Prostate gland (tissue), 2 donors: ENCODE measurements at places on chromosomes 5 and 9.
A peak's percentile ranks its signal among the peaks of the same experiment; 100 is the strongest.

- no peak for DNase-seq
- no peak overlapping the region for H3K27ac ChIP-seq
- H3K27me3 ChIP-seq = no peaks in the 10 kb centered on the region
- H3K4me1 ChIP-seq = no peaks in the 10 kb centered on the region
- no peaks in the 10 kb centered on the region for H3K36me3 ChIP-seq
Observed at GRCh38 chr9:5205071-5205470, 19.6 kb upstream of the INSL6 start.

- DNase-seq = peak; percentile 36
- no peaks in the 10 kb centered on the region for H3K27me3 ChIP-seq
- H3K4me3 ChIP-seq = no peak overlapping the region
- no peak overlapping the region for H3K27ac ChIP-seq
- peaks cover 2% of the 10 kb centered on the region for H3K4me1 ChIP-seq
Observed at GRCh38 chr5:40904205-40904993, 4.9 kb upstream of the C7 start.

GRCh38 chr5:935510-936084, 42.9 kb downstream of the TRIP13 start:
- H3K4me3 ChIP-seq = no peak overlapping the region
- H3K27me3 ChIP-seq = no peaks in the 10 kb centered on the region
- H3K27ac ChIP-seq = no peak overlapping the region
- no peaks in the 10 kb centered on the region for H3K4me1 ChIP-seq
- no peak for DNase-seq
- H3K36me3 ChIP-seq = no peaks in the 10 kb centered on the region

DNA sequence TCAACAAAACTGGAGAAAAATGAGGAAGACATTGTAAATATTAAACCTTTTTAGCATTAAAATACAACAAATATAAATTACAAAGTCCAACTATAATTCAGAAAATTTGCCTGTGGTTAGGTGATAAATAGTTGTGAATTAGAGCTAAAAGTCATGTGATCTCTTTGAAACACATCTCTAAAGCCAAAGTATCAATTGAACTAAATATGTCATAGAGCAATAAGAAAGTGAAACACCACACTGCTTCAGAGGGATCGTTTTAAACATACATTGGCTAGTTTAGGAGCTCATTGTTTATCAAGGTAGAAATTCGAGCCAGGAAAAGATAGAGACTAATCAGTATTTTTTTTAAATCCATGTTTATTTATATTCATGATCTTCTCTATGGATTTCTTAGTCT, 606.3 kb upstream of the ITGA1 start:
- H3K27me3 ChIP-seq = no peaks in the 10 kb centered on the region
- H3K36me3 ChIP-seq = no peaks in the 10 kb centered on the region
- no peak for DNase-seq
- no peak overlapping the region for H3K4me3 ChIP-seq
- H3K27ac ChIP-seq = no peak overlapping the region

GRCh38 chr5:1416856-1417469, 28.3 kb downstream of the SLC6A3 start:
- no peaks in the 10 kb centered on the region for H3K4me1 ChIP-seq
- H3K27me3 ChIP-seq = no peaks in the 10 kb centered on the region
- DNase-seq = no peak
- H3K36me3 ChIP-seq = no peaks in the 10 kb centered on the region

DNA sequence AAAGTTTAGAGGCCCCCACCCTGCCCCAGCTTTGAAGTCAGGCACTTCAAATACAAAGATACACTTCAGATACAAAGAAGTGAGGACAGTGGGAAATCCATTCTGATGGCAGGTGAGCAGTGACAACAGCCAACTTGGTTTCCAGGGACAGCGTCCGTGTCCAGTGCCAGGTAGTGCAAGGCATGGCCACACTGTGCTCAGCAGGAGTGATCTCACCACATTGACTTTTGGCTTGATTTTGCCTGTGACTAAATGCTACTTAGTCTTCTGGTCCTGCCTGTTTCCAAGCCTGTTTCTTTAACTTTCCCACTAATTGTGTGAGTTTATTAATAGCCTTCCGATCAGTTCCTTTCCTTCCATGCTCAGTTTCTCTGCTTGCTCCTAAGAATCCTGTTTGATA, 72.6 kb upstream of the PALM2AKAP2 start:
- H3K4me3 ChIP-seq = no peak overlapping the region
- no peaks in the 10 kb centered on the region for H3K27me3 ChIP-seq
- no peaks in the 10 kb centered on the region for H3K4me1 ChIP-seq
- no peaks in the 10 kb centered on the region for H3K36me3 ChIP-seq

GRCh38 chr5:150186137-150186536, 3.7 kb upstream of the SLC6A7 start:
- H3K27ac ChIP-seq = no peak overlapping the region
- DNase-seq = no peak
- H3K4me3 ChIP-seq = no peak overlapping the region
- H3K27me3 ChIP-seq = peaks cover 5% of the 10 kb centered on the region
- H3K4me1 ChIP-seq = no peaks in the 10 kb centered on the region

GRCh38 chr9:18398038-18398437, 75.9 kb upstream of the ADAMTSL1 start:
- no peaks in the 10 kb centered on the region for H3K27me3 ChIP-seq
- no peak overlapping the region for H3K4me3 ChIP-seq
- no peak overlapping the region for H3K27ac ChIP-seq
- no peaks in the 10 kb centered on the region for H3K36me3 ChIP-seq
- DNase-seq = no peak
- H3K4me1 ChIP-seq = peaks cover 5% of the 10 kb centered on the region

- DNase-seq = no peak
- H3K36me3 ChIP-seq = no peaks in the 10 kb centered on the region
- H3K4me1 ChIP-seq = no peaks in the 10 kb centered on the region
- no peaks in the 10 kb centered on the region for H3K27me3 ChIP-seq
Observed at GRCh38 chr5:128773378-128773777, 191.9 kb upstream of the SLC27A6 start.

- H3K36me3 ChIP-seq = no peaks in the 10 kb centered on the region
- DNase-seq = no peak
- no peak overlapping the region for H3K4me3 ChIP-seq
- no peaks in the 10 kb centered on the region for H3K4me1 ChIP-seq
- H3K27me3 ChIP-seq = no peaks in the 10 kb centered on the region
Observed at GRCh38 chr5:157494178-157494832, 34.3 kb downstream of the NIPAL4 start.

DNA sequence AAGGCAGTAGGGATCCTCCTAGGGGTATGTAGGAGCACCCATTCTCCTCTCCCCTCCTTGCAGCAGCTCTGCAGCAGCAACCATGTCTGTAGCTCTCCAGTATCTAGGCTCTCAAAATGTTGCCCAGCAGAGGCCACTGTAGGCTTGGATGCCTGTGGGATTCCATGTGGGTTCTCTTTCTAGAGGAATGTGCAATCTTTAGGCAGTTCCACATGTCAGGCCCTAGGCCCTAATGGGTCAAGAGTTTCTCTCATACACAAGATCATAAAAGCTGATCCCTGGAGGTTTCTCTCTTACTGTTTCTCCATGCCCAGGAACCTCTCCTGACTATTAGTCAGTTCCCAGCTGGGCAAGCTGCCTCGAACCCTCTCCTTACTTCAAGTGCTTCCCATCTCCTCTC, 215.8 kb downstream of the FRMD3 start:
- H3K4me3 ChIP-seq = no peak overlapping the region
- H3K4me1 ChIP-seq = no peaks in the 10 kb centered on the region
- no peak overlapping the region for H3K27ac ChIP-seq
- DNase-seq = no peak
- no peaks in the 10 kb centered on the region for H3K36me3 ChIP-seq

DNA sequence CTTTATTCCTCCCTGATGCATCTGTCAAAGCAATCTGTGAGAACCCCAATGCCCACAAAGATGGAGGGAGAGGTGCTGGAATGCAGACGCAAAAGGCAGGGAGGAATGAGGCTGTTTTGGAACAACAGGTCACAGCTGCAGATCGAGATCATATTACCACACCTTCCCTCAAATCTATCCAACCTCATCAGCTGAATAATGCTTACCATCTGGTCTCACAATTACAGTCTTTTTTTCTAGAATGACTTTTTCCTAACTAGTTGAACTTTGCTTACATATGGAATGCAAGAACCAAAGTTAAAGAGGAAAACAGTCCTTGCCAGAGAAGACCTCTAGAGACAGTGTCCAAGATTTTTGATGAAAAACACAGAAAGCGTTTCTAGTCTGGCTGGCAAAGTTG, 158.1 kb downstream of the LPAR1 start:
- no peak overlapping the region for H3K4me3 ChIP-seq
- no peaks in the 10 kb centered on the region for H3K4me1 ChIP-seq
- no peaks in the 10 kb centered on the region for H3K36me3 ChIP-seq
- no peak for DNase-seq

DNA sequence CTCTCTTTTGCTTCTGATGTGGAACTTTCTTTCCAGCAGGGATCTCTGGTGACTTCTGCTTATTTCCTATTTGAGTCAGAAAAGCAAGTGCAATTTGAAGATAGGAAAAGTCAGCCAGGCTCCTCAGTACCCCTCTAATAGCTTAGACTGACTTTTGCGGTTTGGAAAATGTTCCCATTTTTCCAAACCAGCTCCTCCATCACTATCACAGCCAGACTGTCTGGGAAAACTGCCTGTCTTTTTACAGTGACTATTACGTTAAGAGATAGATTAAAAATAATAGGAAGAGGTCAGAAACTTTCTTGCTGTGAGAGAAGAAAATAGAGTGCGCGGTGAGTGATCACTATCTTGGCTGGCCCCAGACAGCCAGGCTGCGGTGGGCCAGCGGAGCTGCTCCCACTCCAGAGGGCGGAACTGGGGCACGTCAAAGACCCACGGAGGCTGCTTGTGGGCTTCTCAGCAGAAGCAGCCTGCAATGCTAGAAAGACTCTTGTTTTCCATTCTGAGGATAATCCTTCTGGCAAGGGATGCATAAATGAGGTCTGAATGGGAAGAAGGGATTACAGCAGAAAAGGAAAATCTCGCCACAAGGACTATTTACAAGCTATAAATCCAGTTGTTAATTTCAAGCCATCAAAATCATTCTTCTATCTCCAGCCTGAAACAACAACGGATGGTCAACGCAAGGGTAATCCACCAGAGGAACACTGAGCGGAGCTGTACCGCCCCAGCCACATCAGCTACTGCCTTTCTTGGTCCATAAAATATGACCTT, 151.0 kb upstream of the MSX2 start:
- H3K4me1 ChIP-seq = no peaks in the 10 kb centered on the region
- no peak overlapping the region for H3K4me3 ChIP-seq
- H3K36me3 ChIP-seq = no peaks in the 10 kb centered on the region
- H3K27me3 ChIP-seq = no peaks in the 10 kb centered on the region
- H3K27ac ChIP-seq = no peak overlapping the region

DNA sequence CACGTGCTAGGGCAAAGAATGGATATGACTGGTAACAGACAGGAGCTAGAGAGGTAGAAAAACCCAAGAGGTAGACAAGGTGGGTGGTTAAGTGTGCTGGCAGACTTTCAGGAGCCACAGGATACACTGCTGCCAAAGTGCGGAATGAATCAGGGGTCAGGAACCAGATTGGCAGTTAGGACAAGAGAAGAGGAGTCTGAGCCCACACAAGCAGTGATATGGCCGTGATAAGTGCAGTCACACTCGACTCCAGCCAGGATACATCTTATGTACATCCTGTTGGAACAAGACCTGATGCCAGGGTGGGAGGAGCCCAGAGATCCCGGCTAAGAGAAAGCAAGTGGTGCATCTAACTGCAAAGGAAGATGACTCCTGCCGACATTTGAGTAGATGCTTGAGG, 10.0 kb downstream of the SLIT3 start:
- no peak overlapping the region for H3K4me3 ChIP-seq
- no peak overlapping the region for H3K27ac ChIP-seq
- no peaks in the 10 kb centered on the region for H3K27me3 ChIP-seq
- DNase-seq = no peak

- H3K4me1 ChIP-seq = no peaks in the 10 kb centered on the region
- H3K27me3 ChIP-seq = no peaks in the 10 kb centered on the region
- no peaks in the 10 kb centered on the region for H3K36me3 ChIP-seq
- H3K27ac ChIP-seq = no peak overlapping the region
- no peak for DNase-seq
Observed at GRCh38 chr5:111618623-111619271, 106.4 kb upstream of the STARD4 start.

DNA sequence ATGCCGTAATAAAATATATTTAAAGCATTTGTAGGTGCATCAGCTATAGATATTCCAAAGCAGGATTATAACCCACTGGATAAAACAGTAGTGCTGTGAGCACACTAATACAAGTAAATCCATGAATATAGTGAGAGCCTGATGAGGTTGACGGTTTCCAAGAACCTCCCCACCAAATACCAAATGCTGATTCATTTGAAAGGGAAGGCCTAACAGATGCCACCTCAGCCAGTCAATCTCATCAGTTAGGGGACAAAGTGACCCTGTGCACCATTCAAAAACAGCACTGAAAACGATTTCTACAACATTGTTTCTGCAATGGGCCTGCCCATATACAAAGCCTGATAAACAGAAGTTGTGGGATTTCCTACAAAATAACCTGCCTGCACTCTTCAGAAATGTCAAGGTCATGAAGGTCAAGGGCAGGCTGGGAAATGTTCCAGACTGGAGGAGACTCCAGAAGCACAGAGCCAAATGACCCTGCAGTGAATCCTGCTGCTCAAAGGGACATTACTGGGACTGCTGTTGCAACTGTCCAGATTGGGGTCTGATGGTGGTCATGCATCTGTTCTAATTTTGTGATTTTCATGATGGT, 69.6 kb downstream of the ROR2 start:
- H3K4me1 ChIP-seq = no peaks in the 10 kb centered on the region
- DNase-seq = no peak
- no peak overlapping the region for H3K27ac ChIP-seq
- no peaks in the 10 kb centered on the region for H3K27me3 ChIP-seq
- H3K4me3 ChIP-seq = no peak overlapping the region
- no peaks in the 10 kb centered on the region for H3K36me3 ChIP-seq

GRCh38 chr5:130198927-130199326, 294.7 kb downstream of the CHSY3 start:
- H3K27me3 ChIP-seq = no peaks in the 10 kb centered on the region
- H3K27ac ChIP-seq = no peak overlapping the region
- no peak overlapping the region for H3K4me3 ChIP-seq
- no peaks in the 10 kb centered on the region for H3K36me3 ChIP-seq

DNA sequence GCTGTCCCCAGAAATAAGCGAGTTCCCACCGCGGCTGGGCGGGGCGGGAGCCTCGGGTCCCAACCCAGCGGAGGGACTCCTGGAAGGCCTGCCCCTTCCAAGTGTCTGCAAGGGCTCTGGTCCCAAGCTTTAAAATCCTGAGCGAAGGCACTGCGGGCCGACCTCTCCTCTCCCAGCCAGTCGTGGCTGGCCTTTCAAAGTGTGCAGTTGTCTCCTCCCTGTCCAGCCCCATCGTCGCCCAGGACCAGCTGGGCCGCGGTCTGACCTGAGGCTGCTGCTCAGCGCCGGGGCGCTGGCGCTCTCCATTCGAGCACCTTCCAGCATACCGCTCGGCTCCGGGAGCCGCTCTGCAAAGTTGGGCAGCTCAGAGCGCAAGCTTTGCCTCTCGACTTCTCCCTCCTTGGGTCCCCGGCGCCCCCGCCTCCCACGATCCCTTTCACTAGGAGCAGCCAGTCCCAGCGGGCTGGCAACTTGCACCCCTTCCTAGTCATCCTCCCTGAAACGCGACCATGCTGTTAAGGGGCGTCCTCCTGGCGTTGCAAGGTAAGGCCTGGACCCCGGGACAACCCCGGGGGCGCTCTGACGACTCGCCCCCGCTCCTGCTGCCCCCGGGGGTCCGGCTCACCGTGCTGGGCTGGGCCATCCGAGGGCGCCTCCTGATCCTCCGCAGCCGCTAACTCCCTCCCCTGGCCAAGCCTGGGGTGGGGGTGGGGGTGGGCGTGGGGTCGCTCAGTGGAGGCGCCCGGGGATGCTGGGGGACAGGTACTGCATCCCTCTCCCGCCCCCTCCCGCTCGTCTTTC, at the start of gene MAMDC2:
Gene MAMDC2, plus strand, starts transcription at position 160 of the 801 bp plus-strand sequence. Its CDS starts 350 bp downstream, at position 510.
- no peaks in the 10 kb centered on the region for H3K4me1 ChIP-seq
- H3K4me3 ChIP-seq = peak within 1 kb of the TSS; percentile 25
- peak within 1 kb of the TSS; percentile 57 for H3K27ac ChIP-seq
- no peaks in the 10 kb centered on the region for H3K27me3 ChIP-seq
- no peaks in the 10 kb centered on the region for H3K36me3 ChIP-seq
- DNase-seq = no peak
